ENCODE measurements at places on chromosomes 2 and 18.

DNA sequence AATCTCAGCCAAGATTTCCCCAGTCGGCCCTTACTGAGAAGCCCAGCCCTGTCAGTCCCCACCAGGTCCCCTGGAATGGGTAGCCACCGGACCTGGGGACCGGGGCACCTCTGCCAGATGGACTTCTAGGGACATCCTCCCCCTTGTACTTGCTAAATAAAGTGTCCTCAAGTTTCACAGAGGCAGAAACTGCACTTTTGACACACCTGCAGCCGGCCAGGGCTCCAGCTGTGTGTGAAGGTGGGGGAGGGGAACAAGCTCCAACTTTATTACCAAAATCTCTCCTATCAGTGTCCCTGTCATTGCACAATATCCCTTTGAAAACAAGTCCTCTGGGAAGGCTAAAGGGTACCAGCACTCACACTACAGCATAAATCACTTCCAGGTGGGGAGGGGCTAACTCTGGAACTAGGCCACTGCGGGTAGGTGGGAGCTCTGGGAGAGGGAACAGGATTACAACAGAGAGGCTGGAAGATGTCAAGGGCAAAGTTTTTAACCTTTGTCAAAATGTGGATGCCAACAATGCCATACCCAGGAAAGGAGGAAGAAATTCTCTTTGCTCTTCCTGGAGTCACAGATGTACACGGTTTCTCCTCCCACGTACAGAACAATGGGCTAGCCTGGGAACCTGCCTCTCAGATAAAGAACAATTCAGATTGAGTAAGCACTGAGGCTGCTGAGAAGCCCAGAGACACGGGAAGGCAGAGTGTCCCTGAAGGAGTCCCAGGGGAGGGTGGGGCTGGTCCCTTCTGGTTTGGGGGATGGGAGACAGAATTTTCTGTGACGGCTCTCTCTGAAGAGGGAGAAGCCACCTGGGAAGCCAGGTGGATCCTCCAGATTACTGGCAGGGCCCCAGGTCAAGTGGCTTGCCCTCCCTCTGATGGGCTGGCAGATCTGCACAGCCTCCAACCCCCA, 11.0 kb downstream of the SDC1 start:
- DNase-seq, result no peak

DNA sequence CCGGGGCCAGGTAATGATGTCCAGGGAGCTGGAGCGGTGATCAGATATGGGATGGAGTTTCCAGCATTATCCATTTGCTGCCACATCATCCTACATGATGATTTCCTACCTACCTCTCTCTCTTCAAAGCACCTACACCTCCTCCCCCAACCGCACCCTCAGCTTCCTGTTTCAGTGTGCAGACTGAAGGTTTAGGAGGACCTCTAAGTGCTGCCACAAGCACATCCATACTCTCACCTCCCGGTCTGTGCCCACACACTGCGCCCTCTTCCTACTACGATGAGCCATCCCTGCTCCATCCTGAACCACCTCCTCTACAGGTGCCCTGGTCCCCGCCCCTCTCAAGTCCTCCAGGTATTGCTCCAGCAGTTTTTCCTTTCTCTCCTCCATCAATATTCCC, 123.7 kb downstream of the ALPK2 start:
- no peak for DNase-seq

- no peak for DNase-seq
Observed at GRCh38 chr18:64180617-64181016, 31.7 kb upstream of the LINC00305 start.

DNA sequence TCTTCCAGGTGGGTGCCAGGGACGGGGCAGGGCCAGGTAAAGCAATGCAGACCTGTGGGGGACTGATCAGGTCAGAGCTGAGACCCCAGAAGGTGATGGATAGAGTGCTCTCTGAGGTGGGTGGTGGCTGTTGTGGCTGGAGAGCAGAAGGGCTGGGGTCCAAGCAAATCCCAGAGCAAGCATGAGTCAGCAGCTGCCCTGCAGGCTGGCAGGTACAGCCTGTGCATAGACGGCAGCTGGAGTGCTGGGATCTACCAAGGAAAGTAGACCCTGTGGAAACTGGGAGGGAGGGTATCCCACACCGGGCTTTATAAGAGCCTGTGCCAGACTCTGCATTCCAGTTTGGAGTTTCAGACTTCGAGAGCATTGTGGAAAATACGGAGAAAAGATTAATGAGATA, 663 bp downstream of the TRIM54 start:
- no peak for DNase-seq

GRCh38 chr2:56292951-56293350, 109.2 kb downstream of the CCDC85A start:
- DNase-seq, result no peak

DNA sequence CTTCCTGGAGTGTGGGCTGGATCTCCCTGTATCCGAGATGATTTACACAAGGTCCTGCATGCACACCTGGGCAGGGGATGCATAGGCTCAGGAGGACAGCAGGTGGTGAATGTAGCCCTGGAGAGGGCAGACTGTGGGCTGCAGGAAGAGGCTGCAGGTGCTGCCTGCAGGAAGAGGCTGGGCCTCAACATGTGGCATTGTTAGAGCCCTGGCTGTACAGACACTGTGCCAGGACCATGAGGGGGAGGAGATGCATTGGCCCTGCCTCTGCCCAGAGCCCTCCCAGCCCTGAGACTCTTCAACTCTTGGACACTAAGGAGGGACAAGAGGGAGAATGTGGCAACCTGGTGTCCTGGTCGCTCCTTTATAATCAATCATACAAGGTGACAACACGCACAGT, 392.8 kb downstream of the TNS1 start:
- no peak for DNase-seq

DNA sequence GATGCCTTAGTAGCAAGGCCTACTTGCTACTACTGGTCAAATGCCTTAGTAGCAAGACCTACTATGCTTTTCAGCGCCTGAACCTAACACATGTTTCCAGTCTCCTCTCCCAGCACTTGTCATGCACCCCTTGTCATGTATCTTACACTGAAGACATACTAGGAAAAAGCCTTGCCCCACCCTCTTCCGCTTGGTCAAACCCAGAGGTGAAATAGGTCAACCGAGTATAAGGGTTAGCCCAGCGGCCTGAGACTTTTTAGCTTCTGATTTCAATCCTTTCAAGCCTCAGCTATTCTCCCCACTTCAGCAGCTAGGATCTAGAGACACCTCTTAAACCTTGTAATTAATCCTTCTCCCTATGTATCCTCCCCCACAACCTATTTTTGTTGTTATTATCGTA, 73.3 kb downstream of the UPP2 start:
- DNase-seq, result no peak

DNA sequence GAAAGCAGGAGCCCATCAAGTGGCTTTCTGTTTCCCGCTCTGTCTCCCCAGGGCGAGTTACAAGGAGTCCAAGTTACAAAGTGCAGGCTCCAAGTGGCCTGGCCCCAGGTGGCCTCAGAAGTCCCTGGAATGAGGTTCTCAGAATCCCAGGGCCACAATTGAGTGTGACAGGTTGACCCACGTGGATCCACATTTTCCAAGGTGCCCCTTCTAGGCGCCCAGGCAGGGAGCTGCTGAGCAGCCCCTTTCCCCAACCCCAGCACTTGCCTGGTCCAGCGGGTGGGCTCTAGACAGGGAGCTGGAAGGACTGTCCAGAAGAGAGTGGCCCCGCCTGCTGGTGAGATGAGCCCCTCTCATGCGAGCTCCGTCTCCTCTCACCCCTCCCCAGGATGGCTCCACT, 253.4 kb downstream of the CYP26B1 start:
- peak; percentile 42 for DNase-seq

GRCh38 chr2:168954256-168954655, 53.2 kb downstream of the G6PC2 start:
- no peak for DNase-seq

DNA sequence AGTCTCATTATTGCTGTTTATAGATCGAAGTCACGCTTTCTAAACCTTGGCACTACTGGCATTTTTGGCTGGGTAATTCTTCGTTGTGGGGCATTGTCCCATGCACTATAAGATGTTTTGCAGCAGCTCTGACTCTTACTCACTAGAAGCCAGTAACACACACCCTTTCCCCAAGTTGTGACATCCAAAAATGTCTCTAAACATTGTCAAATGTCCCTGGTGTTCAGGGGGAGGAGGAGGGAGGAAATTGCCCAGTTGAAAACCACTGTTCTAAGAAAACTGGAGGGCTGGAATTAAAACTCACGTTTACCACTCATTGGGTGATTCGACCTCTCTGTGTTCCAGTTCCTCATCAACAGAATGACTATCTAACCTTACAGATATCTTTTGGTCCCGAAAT, 115.7 kb upstream of the KLF7 start:
- DNase-seq, result no peak

DNA sequence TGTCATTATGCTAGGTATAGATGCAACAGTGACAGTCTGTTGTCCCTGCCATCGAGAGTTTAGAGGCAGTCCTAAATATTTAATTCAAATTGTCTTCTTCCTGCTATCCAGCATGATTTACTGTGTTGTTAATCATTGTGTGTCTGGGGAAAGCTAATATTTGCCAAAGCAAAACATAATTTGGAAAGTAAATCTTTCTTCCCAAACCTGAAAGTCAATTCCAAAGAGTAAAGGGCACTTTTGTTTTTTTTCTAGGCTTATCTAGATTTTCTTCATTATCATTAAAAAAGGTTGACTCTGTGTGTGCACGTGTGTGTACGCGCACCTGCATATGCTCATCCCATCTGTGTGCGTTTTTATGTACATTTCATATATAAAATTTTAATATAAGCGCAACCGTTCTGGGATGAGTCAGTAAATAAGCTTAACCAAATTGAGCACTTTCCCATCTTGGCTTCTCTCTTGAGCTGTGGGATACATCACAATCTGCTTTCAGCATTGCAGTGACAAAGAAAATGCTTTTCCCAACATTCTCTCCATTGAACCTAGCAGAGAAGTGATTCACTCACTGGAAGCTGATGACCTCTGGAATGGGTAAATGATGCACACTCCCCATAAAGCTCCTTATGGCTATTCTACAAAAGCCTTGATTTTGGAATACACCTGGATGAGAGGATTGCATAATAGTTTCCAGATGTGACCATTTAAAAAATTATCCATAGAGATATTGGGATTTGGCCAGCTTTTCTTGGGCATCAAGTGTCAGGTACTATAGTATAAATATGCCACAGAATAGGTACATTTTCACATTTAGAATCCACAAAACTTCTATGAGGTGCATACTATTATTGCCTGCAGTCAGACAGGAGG, 488.4 kb downstream of the ADCYAP1 start:
- DNase-seq, result no peak

- DNase-seq, result no peak
Observed at GRCh38 chr2:64101141-64101591, 43.1 kb downstream of the PELI1 start.

GRCh38 chr18:58860747-58861231, 3.9 kb upstream of the ZNF532 start:
- DNase-seq, result no peak

DNA sequence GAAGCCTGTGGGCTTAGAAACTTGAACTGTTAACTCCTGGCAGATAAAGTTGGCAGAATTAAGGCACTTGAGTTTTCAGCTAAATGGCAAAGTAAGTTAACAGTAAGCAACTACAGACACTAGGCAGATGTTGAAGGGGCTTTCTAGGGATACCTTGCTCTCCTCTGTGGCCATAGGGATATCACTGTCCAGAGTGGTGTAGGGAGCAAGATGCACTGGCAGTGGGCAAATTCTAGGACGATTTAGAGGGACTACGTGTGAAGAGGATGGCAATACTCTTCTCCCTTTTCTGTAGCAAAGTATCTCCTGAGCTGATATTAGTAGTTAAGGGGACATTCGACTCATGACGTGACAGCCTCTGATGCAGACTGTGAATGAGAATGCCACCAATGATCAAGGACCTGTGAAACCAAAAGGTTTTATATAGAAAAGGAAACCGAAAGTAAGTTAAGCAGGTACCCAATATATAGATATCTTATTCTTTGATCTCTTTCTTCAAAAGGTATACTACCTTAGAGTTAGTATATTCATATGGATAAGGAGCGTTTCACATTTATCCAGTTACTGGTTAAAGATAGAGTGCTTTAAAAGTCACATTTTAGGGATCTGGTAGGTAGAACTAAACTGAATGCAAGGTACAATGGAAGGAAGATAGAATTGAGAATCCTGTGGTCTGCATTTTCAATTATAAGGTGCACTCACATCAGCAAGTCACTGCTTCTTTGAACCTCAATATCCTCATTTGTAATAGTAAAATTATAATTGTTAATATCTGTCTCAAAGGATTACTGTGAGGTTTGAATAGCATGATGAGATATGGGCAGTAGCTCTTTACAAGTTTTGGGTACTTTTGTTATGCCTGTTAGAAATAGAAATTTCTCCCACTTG, 106.4 kb downstream of the KCNH7 start:
- DNase-seq, result no peak

DNA sequence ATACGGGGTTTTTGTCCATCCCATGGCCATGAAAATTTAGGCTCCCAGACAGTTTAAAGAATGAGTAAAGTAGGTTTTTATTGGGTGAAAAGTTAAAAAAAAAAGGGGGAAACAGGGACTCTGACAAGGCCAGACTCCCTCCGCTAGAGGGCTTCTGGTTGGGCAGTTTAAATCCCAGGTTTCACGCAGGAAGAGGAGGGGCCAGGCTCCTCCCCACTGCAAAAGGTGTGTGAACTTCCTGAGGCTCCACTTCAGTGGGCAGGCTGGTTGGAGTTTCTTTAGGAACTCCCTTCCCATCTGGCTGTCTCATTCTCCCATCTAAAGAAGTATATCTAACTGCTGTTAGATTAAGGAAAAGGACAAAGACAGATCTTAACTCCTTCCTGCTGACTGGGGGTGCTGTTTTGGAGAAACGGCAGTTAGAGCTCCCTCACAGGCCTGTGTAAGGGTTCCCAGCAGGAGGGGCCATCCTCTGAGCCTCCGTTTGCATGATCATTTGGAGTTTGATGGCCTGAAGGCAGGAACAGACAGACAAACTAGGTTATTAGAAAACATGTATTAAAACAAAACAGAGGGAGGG, 1160.7 kb downstream of the CNTNAP5 start:
- peak; percentile 13 for DNase-seq

DNA sequence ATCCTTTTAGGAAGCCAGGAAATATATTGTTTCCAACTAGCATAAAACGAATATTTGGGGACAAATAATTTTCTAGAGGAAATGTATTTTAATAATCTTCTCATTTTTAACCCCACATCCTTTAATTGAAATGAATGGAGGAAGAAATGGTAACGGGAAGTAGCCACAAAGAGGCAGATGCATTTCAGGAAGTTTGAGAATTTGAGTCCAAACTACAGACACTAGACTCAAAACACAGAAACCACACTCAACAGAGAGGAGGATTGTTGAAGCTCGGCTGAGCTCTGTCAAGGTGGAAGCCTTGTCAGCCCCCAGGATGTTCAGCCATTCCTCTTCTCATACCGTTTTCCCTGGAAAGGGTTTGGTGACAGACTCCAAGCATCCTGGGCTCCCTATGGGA, 288.5 kb downstream of the NAPG start:
- no peak for DNase-seq

DNA sequence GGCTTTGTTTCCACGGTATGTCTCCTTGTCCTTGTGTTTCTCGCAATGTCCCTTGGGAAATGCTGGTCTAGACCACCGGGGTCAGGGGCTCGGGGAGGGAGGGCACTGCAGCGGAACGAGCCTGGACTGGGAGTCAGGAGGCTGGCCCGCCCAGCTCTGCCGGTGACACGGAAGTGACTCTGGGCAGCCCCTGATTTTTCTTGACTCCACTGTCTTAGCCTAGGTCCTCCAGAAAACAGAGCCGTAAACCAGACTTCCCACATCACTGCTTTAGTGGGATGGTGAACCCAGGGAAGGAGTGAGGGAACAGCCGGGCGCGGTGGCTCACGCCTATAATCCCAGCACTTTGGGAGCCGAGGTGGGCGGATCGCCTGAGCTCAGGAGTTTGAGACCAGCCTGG, 144.2 kb downstream of the ASB1 start:
- DNase-seq, result no peak

All from WTC11 (cell line).